ENCODE measurements at places on chromosomes 12 and 14.

DNA sequence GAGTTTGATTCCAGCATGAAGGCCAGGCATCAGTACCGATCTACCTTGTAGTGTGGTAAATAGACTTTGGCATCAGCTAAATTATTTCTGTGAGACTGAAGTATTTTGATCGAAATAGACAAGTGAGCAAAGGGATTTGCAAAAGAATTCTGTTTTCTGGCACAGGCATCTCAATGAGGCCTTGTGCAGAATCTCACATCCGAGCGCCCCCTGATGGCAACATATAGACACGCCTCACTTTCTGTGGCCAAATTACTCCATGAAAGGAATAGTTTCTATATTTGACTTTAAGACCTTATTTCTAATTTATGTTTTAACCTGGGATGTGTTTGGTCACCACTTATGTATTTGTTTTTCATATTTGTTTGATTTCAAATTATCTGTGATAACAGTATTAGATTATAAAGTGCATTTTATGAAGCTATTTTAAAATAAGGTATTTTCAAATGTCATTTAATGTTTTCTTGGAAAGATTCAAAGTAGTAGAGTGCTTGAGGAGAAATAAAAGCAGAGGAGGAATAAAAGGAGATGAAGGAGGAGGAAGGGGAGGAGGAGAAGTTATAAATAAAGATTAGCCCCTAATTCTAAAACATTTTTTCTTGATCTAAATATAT lies 731.9 kb downstream of the NRXN3 start:
- DNase-seq: no peak

DNA sequence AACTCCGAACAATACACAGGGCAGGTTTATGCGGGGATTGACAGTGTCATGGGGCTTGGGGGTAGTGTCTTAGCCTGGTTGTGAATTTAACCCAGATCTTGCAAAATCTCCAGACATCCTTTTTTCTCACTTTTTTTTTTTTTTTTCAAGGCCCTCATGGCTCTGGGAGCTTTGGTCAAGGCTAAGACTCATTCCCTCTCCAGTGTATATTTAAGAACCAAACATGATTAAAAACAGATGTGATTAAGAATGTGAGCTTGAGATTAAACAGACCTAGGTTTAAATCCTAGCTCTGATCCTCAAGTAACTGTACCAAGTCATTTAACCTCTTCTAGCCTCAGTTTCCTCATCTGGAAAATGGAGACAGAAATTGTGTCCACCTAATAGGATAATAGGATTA lies 151.7 kb upstream of the FUT8 start:
- no peak for DNase-seq

- no peak for DNase-seq
Observed at GRCh38 chr14:90804292-90805083, 11.7 kb downstream of the TTC7B start.

DNA sequence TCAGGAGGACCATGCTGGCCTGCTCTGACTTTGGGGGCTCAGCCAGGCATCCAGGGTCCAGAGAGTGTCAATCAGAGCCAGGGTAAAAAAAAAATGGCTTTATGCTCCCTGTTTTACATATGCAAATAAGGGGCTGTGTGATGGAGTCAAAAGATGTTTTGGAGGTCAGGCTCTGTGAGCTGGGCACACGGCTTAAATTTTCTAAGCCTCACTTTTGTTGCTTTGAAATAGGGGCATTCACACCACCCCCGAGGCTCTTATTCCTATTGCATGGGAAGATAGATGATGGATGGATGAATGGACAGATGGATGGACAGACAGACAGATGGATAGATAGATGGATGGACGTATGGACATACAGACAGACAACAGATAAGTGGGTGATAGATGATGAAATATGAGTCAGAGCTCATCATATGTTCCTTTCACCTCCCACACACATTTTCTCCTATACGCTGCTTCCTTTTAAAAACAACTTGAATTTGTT lies 42.7 kb downstream of the RIN3 start:
- DNase-seq: no peak

GRCh38 chr12:32777159-32777558 lies 21.5 kb upstream of the YARS2 start:
- no peak for DNase-seq

DNA sequence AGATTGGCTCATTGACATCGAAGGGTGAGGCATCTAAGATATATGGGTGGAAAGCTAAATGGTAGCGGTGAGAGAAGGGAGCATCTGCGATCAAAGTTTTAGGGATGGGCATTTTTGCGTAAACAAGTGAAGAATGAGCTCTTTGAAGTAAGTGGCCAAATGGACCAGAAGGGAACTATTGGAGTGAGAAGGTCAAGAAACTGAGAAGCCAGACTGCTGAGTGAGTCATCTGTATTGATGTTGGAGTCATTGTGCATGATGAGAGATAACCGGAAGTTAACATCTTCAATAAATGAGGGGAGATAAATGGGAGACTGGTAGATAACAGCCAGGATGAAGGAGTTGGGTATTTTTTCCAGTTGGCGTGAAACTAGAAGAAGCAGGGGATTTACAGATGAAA lies 271.9 kb upstream of the PDE3A start:
- DNase-seq: no peak

DNA sequence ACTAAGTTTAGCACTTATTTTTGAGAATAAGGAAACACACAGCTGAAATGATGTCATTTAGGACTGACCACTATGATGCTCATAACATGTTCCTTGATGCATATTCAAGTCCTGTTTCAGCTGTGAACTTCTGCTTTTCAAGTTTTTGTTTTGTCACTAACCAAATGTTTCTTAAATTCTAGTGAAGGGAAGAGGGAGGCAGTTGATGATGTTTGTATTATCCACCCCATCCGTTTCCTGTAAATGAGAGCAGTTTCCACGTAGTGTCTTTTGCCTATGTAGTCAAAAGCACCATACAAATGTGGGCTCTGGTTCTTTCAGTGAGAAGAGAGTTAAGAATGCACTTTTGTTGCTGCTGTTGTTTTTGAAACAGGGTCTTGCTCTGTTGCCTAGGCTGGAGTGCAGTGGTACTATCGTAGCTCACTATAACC lies 491.8 kb downstream of the PCNX1 start:
- no peak for DNase-seq

- DNase-seq: no peak
Observed at GRCh38 chr14:37579274-37579673, 15.8 kb downstream of the FOXA1 start.

GRCh38 chr12:93177208-93178153 lies 200.2 kb upstream of the NUDT4 start:
- no peak for DNase-seq

DNA sequence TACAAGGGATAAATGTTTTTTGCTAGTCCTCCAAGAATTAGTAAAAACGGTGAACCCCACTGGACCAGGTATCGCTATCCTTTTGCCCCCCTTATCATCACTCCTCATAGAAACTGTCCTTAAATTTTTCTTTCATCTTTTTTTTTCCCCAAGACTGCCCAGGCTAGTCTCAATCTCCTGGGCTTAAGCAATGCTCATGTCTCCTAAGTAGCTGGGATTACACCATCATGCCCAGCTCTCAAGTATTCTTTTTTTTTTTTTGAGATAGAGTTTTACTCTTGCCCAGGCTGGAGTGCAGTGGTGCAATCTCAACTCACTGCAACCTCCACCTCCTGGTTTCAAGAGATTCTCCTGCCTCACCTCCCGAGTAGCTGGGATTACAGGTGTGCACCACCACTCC lies 9.7 kb downstream of the IRF2BPL start:
- DNase-seq: no peak

DNA sequence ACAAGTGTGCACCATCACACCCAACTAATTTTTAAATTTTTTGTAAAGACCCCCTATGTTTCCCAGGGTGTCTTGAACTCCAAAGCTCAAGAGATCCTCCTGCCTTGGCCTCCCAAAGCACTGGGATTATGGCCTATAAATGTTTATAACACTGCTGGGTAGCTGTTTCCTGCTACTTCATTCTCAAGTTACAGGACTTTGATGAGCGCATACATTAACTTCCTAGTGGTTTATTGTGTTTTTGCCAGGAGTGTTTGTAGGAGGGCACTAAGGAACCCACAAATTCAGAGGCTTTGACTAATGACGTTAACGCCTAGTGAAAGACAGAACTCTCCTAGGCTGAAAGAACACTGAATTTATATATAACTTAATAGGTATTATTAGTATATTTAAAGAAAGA lies 15.2 kb upstream of the NAA30 start:
- DNase-seq: no peak

GRCh38 chr12:90257927-90258624 lies 549.4 kb upstream of the ATP2B1 start:
- DNase-seq: no peak

GRCh38 chr14:90288651-90289355 lies 32.5 kb downstream of the PSMC1 start:
- DNase-seq: no peak

DNA sequence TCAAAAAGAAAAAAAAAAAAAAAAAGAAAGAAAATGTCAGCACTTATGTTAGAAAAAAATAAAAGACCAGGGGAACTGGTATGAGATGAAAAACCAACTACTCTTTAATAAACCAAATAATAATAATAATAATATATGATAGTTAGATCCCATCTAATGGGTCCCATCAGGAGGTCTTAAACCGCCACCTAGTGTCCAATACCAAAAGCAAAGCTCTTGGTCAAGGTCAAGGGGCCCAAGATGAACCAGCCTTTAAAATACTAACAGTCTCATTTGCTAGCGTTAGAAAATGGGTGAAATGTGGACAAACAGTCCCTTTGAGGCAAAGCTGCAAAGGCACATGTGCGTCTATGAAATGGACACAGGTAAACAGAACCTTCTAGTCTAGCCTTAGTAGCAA lies 12.3 kb downstream of the BRAP start:
- no peak for DNase-seq

GRCh38 chr12:13362260-13362841 lies 165.8 kb downstream of the EMP1 start:
- peak; percentile 44 for DNase-seq

- no peak for DNase-seq
Observed at GRCh38 chr12:128205758-128206157, 61.2 kb upstream of the TMEM132C start.

DNA sequence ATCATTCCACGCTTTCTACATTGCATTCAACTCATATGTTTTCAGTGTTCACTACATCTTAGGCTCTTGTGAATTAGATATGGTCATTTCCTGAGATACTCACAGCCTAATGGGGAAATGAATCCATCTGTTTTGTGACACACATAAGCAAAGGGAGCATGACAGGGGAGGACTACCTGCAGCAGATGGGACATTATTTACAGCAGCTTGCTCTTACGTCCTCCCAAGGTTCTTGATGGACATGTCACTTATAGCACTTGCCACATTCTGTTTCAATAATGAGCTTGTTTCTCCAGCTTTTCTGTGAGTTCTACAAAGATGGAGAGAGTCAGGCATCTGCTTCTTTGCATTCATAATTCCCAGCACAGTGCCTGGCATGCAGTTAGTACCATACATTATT lies 1509.6 kb upstream of the TMEM132C start:
- no peak for DNase-seq

DNA sequence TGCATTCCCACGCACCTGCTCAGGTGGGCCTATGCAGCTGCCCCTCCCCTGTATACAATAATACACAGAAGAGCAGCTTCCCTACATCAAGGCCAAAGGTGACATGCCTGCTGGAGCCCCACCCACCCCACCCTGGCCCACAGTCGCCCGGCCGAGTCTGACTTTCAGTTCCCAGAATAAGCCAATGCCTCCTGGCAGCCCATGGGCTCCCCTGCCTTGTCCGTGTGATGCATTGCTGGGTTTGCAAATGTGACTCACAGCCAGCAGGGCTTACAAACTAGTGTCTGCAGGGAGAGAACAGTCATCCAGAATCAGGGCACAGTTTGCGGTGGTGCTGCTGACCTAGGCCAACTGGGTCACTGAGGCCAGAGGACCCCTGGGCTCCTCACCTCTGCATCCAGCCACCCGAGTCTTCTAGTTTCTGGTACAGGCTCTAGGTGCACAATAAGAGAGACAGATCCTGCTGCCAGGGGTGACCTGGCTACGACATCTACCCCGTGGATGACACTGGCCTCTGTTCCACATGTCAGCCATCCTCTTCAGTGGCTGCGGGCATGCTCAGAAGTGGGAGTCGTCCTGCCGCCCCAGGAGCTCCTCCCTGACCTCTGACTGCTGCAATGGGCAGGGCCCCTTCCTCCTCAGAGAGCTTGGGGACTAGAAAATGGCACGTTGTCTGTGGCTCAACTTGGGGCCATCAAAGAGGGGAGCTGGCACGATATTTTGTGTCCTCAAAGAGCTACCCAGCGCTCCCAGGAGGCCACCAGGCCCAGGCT lies 84.5 kb downstream of the CHGA start:
- DNase-seq: no peak

- no peak for DNase-seq
Observed at GRCh38 chr12:92210071-92210470, 64.4 kb upstream of the BTG1 start.

DNA sequence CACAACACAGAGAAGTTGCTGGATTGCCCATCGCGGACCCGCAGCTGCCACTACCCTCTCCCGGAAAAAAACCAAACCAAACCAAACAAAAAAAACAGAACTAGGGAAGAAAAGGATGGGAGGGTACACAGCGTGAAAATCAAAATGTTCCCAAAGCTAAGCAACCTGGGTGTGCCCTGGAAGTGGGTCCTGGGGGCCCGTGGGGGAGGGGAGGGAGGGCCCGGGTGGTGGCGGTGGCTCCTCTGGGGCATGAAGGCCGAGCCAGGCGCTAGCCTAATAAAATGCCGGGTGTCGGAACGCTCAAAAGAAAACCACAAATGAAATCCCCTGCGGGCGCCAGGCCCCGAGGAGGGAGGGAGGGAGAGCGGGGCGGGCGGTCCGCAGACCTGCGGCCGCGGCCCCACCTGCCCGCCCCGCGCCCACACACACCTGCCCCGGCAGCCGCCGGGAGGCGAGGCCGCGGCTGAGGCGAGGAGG lies 787 bp downstream of the HECTD4 start:
- peak; percentile 35 for DNase-seq
